Stimulated activated CD4-positive, alpha-beta T cell treated with anti-CD3 and anti-CD28 coated beads, Interleukin-1b, Interleukin-23, amount 100 ng/mL, for 1 hour (primary cell): ENCODE measurements at places on chromosomes 4 and X.

DNA sequence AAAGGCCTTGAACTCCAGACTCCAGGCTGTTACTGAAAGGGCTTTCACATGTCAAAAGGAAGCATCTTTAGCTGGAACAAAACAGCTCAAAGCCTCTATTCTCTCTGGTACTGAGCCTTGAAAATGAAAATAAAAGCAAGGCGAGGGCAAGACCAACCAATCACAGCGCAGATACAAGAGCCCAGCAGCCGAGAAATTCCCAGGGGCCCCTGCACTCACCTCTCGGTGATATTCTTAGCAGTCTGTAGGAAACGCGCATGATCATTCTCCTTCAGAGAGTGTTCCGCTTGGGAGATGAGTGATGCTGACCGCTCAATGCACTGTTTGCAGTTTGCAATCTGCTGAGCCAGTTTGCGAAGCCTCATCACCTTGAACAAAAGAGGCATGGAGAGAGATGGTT, 138.1 kb downstream of the MID1 start:
- no peak for DNase-seq

GRCh38 chr4:123401271-123402120, 4.9 kb downstream of the SPRY1 start:
- DNase-seq: no peak

DNA sequence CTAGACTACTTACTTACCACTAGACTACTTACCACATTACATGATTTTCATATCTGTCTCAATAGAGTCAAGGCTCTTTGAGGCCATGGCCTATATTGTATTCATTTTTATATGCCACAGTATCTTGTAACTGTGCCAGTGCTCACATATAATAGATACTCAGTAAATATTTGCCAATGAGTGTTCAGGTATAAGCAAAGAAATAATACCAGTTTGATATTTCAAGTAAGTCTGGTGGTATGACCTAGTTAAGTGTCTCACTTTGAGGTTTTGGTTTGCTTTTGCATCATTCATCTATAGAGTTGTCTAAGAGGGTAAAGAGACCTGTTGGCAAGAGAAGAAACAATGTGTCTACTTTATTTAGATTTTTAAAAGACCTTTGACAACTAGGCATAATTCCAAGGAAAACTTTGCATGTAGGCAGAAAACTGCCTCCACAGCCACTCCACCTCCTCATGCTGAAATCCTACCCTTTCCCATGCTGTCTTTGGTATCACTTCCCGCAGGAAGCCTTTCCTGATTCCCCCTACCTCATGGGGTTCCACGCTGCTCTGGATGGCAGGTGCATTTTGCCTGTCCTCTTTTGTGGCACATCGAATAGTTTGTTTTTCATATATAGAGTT, 91.3 kb upstream of the KLHL13 start:
- DNase-seq: no peak

DNA sequence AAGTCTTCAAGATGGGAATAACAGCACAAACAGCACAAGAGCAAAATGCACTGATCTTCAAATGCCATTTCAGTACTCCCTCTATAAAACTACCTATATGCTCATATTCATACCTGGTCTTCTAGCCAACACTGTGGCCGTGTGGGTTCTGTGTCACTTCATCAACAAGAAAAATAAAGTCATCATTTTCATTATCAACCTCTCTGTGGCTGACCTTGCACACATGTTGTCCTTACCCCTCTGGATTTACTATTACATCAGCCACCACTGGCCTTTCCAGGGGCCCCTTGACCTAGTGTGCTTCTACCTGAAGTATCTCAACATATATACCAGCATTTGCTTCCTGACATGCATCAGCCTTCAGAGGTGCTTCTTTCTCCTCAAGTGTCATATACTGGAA, 59.6 kb upstream of the GPR174 start:
- no peak for DNase-seq

DNA sequence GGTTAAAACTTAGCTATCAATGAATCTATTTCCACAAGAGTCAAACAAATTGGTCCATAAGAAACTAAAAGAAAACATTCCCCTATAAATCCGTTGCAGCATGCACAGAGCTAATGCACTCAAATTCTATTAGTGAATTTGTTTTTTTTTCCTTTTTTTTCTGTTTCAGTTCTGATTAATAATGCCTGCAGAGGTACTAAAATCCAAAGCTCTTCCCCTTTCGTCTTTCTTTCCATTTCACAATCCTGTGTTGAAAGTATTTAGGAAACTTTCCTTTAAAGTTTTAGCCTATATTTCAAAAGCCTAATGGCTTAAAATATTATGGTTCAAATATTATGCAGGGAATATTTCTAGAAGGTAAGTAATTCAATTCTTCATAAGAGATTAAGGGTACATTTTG, 45.9 kb upstream of the VEGFD start:
- no peak for DNase-seq

GRCh38 chr4:26459054-26459755, 31.1 kb downstream of the CCKAR start:
- DNase-seq: no peak

DNA sequence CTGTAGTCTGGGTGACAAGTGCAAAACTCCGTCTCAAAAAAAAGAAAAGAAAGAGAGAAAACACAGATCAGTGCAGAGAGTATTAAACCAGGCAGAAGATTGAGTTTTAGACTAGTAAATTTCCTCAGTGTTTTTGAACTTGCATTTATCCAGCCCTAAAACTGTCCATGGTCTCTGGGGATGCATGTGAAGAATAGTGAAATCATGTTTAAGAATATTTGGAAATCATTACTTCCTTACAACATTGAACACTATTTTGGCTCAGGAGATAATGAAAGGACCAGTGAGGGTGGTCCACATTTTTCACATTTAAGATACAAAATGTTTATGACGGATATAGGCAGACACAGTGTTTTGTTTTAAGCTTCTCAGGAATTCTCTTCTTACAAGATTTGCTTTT, 195.8 kb upstream of the RASGEF1B start:
- no peak for DNase-seq

GRCh38 chr4:70473679-70474078, 1.7 kb downstream of the MUC7 start:
- no peak for DNase-seq

- DNase-seq: no peak
These were observed 199.2 kb downstream of the APBB2 start for GRCh38 chr4:41015016-41015675.

DNA sequence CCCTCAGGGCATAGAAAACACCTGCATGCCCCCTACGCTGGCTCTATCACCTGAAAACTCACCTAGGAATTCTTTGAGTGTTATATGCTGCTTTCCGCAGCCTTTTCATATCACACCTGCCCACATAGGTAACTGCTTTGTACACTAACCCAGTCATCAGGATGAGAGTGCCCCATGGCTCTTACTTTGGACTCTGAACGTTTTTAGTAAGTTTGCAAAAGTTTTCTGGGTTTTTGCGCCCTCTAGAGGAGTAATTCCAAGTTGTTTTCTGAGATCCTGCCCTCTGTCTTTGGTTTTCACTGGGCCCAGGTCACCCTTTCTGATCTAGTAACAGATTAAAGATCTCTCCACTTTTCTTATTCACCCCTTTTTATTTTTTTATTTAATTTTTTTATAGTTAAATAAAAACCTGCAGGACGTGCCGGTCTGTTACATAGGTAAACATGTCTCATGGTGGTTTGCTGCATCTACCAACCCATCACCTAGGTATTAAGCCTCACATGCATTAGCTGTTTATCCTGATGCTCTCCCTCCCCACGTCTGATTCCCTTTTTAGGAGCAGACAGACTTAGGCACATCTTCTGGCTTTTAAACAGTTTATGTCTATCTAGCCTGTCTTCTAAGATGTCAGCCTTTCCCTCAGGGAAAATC, 139.2 kb downstream of the NWD2 start:
- no peak for DNase-seq

GRCh38 chrX:17376431-17377077, 1.6 kb downstream of the NHS start:
- DNase-seq: no peak

- DNase-seq: no peak
These were observed 230.3 kb downstream of the UNC5C start for GRCh38 chr4:95318483-95318882.

DNA sequence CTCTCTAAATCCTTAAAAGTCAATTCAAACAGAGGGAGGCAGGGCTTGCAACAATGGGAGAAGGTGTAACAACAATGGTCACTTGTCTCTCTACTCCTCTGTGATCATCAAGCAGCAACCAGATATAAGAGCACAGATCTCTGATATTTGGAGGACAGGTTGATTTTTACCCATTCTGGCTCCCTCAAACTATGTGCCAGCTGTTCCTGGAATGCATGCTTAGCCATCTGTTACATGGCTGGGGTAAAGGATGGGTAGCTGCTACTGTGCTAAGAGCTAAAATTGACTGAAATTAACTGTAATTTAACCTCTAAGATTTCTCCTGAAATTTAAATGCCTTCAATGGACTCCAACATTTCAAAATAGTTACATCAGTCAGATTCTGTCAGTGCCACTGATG, 1459.9 kb downstream of the PCDH7 start:
- no peak for DNase-seq

- peak; percentile 22 for DNase-seq
These were observed 915 bp upstream of the RAB33B start for GRCh38 chr4:139453041-139453370.

GRCh38 chrX:23904096-23904495, 3.6 kb downstream of the APOO start:
- DNase-seq: no peak

DNA sequence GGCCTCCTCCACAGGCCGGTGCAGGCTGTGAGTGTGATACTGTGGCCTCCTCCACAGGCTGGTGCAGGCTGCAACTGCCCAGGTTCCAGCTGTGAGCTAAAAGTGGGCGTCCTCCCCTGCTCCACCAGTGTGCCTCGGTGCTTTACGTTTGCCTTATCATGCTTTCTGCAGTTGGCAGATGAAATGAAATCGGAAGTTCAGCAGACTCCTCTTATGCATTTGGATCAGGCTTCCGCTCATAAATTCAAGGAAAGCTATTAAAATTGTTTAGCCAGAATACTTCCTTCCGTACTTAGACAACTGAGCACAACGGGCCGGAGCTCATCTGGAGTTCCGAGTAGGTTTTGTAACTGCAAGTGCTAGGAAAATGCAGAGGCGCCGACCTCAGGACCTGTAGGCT, 12.0 kb downstream of the CYP4V2 start:
- no peak for DNase-seq

DNA sequence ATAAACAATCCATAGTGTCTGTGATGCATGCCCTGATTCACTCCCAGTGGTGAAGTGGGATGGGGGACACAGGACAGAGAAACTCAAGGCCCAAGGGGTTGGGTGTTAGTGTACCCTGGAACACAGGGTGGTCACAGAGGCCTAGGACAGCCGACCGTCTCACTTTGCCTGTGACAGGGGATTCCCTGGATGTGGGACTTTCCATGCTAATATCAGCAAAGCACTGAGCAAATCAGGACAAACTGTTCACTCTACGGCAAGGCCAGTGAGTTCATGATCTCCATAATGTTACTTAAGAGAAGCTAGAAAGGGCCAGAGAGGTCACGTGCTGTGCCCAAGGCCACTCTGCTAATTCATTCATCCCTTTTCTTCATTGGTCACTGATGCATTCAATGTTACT, 158.7 kb upstream of the RBPJ start:
- DNase-seq: no peak

DNA sequence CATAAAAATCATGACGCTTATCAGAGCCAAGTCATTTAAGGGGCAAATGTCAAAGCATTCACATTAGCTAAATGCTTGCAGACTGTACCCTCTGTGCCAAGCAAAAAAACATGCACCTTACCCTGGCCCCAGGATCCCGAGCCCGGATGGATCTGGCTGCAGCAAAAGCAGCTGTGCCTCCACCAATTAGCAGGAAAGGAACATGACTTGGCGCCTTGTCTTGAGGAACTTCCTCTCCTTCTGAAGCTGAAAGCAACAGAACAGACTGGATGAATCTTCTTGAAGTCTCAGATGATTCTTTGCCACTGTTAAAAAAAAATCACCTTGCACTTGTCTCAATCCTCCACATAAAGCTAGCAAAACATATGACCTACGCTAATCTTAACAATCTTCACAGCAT, 18.0 kb downstream of the AIFM1 start:
- no peak for DNase-seq

GRCh38 chr4:123452616-123453015, 56.0 kb downstream of the SPRY1 start:
- DNase-seq: no peak

DNA sequence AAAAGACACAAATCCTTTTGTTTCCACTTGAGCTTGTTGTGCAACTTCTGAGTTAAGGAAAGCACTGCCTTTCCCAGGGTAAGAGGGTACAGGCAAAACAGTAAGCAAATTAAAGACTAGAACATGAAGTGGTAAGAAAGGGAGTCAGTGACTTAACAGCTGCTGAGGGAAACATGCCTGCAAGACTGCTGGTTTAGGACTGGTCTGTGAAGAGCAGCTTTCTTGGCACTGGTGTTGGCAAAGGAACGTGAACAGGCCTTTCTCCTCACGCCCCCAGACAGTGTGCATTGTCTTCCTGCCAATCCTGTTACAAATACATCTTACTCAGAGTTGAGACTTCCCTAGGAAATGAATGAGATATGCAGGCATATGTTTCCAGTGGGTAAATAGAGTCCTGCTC, 2.6 kb downstream of the LHFPL1 start:
- DNase-seq: no peak

GRCh38 chrX:11558972-11559371, 106.7 kb downstream of the ARHGAP6 start:
- DNase-seq: no peak

DNA sequence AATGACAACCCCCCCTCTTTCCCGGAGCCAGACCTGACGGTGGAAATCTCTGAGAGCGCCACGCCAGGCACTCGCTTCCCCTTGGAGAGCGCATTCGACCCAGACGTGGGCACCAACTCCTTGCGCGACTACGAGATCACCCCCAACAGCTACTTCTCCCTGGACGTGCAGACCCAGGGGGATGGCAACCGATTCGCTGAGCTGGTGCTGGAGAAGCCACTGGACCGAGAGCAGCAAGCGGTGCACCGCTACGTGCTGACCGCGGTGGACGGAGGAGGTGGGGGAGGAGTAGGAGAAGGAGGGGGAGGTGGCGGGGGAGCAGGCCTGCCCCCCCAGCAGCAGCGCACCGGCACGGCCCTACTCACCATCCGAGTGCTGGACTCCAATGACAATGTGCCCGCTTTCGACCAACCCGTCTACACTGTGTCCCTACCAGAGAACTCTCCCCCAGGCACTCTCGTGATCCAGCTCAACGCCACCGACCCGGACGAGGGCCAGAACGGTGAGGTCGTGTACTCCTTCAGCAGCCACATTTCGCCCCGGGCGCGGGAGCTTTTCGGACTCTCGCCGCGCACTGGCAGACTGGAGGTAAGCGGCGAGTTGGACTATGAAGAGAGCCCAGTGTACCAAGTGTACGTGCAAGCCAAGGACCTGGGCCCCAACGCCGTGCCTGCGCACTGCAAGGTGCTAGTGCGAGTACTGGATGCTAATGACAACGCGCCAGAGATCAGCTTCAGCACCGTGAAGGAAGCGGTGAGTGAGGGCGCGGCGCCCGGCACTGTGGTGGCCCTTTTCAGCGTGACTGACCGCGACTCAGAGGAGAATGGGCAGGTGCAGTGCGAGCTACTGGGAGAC, 1.6 kb downstream of the PCDH10 start:
- no peak for DNase-seq

GRCh38 chr4:74006009-74006476, 7.6 kb upstream of the CXCL5 start:
- no peak for DNase-seq
